ENCODE measurements at places on chromosomes 7 and 10. TPM values are rescaled to one million over a fixed set of nuclear protein-coding genes. Genes with fewer than 3 reads are reported as not detected.

The AGR2 gene
- total RNA-seq: 216 TPM

GRCh38 chr10:118383063-118383689, 41.1 kb upstream of the FAM204A start:
- DNase-seq: no peak

- no peak for DNase-seq
Observed at GRCh38 chr7:41745451-41745850, 42.6 kb upstream of the INHBA start.

DNA sequence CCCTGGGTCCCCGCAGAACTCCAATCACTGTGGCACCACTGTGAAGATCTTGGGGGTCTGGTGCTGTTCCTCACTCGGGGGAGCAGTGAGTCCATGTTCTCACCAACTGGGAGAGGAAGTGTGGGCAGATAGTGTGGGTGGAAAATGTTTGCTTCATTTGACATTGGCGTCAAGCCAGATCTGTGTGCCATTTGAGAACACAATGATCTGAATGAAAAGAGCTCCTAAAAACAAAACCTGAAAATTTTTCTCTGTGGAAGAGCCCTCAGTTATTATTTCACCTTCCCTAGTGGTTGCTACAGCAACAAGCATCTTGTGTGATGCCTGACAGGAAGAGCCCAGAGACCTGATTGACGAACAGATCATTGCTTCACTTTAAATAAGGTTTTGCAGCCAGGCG, 125.6 kb downstream of the VIPR2 start:
- DNase-seq: no peak

- peak; percentile 71 for DNase-seq
Observed at GRCh38 chr7:150368884-150369747, 494 bp downstream of the REPIN1 start.

- DNase-seq: no peak
Observed at GRCh38 chr10:30445711-30446110, 11.7 kb downstream of the MAP3K8 start.

GRCh38 chr7:116173051-116174028, 37.0 kb upstream of the TES start:
- DNase-seq: no peak

GRCh38 chr10:80474941-80475340, 20.8 kb downstream of the TSPAN14 start:
- no peak for DNase-seq

GRCh38 chr10:129321727-129322126, 145.3 kb upstream of the MGMT start:
- DNase-seq: no peak

The SPDYE9 gene
- not detected for total RNA-seq

DNA sequence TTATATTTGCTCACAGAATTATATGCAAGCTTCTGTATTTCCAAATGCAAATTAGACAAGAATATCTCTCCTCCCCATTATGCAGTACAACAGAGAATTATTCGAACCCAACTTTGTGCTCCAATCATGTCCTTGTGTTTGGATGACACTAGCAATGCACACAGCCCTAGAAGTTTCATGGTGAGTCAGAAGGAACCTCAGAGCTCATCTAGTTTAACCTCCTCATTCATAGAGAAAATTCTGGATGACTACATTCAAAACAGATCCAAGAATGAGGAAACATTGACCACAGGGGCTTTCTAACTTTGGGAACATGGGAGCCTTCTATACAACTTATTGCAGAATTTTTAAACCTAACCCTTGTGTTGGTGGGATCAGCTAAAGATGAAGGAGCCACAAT, 12.8 kb upstream of the ARID5B start:
- no peak for DNase-seq

DNA sequence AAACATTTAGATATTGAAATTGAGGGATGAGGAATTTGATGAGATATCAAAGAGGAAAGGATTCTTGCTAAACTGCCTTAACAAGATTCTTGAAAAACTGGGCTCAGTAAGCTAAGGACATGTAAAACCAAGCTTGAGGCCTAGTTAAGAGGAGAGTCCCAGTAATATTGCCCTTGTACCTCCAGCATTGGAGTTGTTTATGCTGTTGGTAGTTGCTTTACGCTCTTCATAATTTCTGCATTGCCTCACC, 156.1 kb upstream of the TRIM24 start:
- DNase-seq: no peak

The PANK1 gene
- total RNA-seq: 4.8 TPM

DNA sequence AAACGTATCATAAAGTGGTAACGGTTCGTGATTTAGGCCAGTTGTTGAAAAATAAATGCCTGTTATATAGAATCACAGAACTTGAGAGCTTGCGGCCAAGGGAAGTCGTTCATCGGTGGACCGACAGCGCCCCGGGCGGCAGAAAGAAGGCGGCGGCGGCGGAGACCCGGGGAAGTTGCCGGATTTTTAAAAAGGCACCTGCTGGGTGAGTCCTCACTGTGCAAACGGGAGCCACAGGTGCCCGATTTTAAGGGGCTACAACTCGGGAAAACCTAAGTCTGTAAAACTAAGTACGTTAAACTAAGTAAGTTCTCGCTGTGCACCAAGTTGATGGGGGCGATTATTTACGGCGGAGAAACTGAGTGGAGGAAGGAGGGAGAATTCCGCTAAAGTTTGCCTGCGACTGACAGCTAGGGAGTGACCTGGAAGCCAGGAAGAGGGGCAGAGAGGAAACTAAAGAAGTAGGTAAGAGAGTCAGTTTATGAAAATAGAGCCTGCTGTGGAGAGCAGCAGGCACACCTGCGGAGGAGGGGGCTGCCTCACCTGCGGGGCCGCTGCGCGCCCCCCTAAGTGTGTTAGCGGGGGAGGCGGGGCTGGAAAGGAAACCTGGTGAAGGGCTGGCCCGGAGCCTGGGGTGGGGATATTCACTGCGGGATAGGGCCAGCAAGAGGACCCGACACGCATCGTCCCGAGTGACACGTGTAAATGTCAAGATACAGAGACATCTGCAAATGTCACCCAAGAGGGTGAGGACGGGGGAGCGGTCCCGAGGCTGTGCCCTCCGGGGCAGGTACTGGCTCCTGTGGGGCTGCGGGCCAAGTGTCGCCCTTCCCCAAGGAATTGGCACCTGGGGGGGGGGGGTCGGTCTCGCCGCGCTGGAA, 996 bp downstream of the ADAM12 start:
- DNase-seq: peak; percentile 80

GRCh38 chr10:127420138-127420684, 128.9 kb upstream of the NPS start:
- no peak for DNase-seq

The GPC2 gene
- total RNA-seq: 5.1 TPM

DNA sequence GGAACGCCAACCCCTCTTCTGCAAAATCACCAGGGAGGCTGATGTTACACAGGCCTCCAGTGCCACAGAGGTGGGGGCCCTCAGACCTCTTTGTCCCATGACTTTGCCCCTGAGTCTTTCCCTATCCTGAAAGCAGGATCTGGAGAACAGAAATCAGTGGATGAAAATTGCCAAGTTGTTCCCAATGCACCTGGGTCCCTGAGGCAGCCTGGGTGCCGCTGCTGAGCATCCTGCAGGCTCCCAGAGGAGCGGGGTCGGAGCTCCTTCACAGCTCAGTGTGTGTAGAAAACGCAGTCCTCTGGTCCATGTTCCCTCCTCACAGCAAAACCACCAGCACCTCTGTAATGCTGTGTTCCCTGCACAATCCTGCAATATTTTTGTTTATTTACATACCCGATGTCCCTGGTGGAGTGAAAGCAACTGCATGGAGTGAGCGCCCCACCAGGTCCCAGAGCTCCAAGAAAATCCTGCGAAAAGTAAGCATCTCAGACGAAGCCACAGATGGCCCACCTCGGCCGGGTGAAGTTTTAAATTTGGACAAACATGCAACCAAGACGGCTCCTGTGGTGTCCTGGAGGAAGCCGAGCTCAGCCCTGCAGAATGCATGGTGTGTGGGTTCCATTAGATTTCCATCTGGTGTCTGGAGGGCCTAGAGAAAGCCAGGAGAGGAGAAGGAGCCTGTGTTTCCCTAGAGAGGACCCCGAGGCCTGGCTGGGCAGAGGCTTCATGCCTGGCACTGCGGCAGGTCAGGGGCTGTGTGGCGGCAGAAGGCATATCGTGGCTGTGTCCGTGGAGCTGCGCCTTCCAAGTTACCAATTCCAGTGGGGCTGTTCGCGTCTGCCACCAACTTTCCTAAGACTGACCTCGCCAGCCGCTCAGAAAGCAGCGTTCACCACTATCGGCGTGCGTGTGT, 235.2 kb downstream of the WDR37 start:
- DNase-seq: peak; percentile 27

The NOD1 gene
- total RNA-seq: 24.4 TPM

DNA sequence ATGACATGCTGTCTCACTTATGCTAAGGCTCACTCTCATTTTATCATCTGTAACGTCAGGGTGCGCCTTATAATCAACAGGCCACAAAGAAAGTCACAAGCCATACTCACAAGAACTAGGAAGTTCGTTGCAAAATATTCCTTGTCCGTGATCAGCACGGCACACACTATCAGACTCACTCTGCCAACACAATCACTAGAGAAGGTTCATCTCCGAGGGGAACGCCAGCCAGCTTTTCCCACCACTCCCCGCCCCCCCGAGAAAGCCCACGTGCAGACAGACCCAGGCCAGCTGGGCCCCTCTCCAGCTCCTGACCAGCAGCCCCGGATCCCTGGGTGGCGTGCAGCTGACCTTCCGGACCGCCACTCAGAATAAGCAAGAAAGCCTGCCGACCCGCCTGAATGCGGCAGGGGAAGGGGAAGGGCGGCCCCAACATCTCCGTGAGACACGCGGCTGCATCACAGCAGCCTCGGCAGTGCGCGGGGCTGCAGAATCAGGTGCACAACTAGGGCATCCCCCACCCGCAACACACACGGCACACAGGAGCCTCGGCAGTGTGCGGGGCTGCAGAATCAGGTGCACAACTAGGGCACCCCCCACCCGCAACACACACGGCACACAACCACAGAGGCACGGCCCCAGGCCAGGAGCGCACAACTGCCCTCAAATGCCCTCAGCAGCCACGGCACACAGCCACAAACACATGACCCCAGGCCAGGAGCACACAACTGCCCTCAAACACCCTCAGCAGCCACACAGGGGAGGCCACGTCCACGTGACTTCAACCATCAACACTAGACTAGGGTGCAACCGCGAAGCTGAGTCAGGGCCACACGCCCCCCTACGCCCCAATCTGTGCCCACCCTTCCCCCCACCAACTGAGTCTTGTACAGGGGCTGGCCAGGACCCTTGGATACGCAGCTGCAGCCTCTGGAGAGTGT, 2.5 kb upstream of the GPR146 start:
- no peak for DNase-seq

DNA sequence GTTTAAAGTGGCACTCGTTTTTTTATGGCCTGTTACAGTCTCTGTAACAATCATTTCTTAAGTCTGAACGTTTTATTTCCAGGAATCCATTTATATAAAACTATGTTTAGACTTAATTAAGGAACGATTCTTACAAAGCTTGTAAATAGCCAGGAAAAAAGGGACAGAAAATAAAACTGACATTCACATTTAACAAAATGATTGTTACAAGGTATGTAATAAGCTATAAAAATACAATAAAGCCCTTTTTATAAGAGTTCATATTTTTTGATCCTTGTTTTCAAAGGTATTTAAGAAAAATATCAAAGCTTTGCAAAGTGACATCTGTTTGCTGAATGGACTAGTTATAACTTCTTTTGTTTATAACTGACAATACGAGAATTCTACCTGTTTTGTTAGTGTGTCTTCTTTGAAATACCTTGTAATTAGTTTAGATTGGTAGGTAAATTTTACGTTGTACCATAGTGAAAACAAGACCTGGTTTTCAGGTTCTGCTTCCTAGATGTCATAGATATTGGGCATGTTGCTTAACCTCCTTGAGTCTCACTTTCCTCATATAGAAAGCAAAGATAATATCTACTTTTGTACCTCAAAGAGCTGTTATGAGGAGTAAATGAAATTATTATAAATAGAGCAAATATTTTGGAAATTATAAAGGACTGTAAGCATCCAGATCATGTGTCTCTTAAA, 25.8 kb downstream of the BTRC start:
- DNase-seq: no peak

DNA sequence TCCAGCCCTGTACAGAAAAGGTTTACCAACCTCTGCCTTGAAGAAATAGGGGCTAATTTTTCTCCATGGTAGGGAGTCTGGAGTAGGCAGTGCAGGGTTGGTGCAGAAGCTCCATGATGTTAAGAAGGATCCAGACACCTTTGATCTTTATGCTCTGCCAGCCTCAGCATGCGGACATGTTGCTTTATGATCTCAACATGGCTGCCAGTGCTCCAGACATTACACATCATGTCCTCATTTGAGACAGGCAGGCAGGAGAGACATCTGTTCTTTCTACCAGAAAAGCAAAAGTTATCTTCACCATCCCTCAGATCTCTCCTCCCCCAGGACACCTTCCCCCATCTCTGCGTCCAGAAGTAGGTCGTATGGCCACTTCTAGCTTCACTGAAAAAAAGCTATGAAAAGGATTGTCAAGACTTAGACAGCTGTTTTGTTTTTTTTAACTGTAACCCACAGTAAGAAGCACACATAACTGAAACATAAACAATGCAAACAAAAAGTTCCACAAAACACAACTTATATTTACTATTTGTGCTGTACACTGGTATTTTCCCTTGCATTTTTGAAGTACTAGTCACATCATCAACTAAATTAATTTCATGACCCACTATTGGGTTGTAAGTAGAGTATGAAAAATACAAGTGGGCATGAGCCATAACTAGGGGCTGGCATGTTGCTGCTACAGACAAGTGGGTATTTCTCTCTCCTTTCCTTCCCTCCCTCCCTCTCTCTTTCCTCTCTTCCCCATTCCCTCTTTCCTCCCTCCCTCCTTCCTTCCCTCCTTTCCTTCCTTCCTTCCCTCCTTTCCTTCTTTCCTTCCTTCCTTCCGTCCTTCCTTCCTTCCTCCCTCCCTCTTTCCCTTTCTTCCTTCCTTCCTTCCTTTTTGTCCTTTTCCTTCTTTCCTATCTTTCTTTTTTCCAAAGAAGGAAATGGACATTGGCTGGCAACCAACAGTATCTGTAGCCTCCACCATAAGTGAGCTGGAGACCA, 2.6 kb upstream of the RASSF4 start:
- no peak for DNase-seq

The LRRD1 gene
- total RNA-seq: not detected

DNA sequence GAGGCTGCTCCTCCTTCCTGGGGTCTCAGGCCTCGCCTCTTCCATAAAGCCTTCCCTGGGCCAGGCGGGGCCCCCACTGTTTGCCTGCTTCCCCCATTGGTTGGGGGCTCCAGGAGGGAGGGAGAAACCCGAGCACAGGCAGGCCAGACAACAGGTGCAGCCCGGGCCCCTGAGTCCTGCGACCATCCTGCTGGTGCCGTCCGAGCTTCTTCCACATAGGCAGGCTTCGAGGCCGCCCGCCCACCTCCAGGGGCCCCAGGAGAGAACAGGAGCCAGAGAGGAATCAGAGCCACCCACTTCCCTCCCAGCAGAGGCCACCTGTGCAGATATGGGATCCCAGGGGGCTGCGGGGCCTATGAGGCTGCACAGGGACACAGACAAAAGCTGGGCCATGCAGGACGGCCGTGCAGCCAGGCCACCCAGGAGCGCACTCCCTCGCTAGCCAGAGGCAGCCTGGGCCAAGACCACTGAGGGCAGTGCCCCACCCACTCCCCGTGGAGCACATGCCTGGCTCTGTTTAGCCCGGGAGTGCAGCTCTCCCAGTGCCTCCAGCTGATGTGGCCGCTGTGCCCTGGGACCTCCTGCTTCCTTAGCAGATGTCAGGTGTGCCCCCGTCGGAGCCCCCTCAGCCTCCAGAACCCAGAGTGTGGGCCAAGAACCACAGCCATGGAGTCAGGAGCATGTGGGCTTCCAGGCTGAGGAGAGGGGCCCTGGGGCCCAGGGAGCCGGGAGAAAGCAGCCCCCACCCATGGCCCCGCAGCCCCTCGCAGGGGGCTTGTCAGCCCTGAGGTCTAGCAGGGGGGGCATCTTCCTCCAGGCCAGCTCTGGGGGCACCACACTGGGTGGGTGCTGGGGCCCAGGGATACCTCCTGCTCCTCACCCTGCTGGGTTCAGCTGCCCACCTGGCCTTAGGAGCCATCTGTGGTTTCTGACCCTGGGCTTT, 59.9 kb upstream of the INPP5A start:
- no peak for DNase-seq
